Common myeloid progenitor, CD34-positive (primary cell): ENCODE measurements at places on chromosomes 3 and 15.

GRCh38 chr3:170563712-170564423 is 22.0 kb downstream of the SLC7A14 start:
- peaks cover 3% of the 10 kb centered on the region for H3K27me3 ChIP-seq
- no peaks in the 10 kb centered on the region for H3K4me1 ChIP-seq
- DNase-seq = no peak
- no peak overlapping the region for H3K4me3 ChIP-seq

GRCh38 chr3:9047452-9048346 is 84.4 kb upstream of the RAD18 start:
- no peak for DNase-seq
- H3K36me3 ChIP-seq = peaks cover 2% of the 10 kb centered on the region
- no peaks in the 10 kb centered on the region for H3K27me3 ChIP-seq
- no peaks in the 10 kb centered on the region for H3K4me1 ChIP-seq

- DNase-seq = no peak
- no peaks in the 10 kb centered on the region for H3K4me1 ChIP-seq
- no peaks in the 10 kb centered on the region for H3K27me3 ChIP-seq
- no peak overlapping the region for H3K27ac ChIP-seq
Measured at GRCh38 chr3:22691407-22691806, 511.7 kb upstream of the UBE2E2 start.

- H3K36me3 ChIP-seq = no peaks in the 10 kb centered on the region
- peaks cover 19% of the 10 kb centered on the region for H3K27me3 ChIP-seq
- no peak overlapping the region for H3K4me3 ChIP-seq
- no peaks in the 10 kb centered on the region for H3K4me1 ChIP-seq
Measured at GRCh38 chr3:46895204-46895660, 17.7 kb downstream of the PTH1R start.

- no peaks in the 10 kb centered on the region for H3K27me3 ChIP-seq
- no peak overlapping the region for H3K27ac ChIP-seq
- H3K4me3 ChIP-seq = no peak overlapping the region
- H3K4me1 ChIP-seq = peaks cover 12% of the 10 kb centered on the region
- H3K36me3 ChIP-seq = no peaks in the 10 kb centered on the region
Measured at GRCh38 chr3:47515864-47516319, 2.4 kb upstream of the ELP6 start.

- H3K4me1 ChIP-seq = no peaks in the 10 kb centered on the region
- no peaks in the 10 kb centered on the region for H3K27me3 ChIP-seq
- H3K36me3 ChIP-seq = no peaks in the 10 kb centered on the region
- no peak overlapping the region for H3K27ac ChIP-seq
Measured at GRCh38 chr3:116039651-116039985, 405.7 kb downstream of the LSAMP start.

DNA sequence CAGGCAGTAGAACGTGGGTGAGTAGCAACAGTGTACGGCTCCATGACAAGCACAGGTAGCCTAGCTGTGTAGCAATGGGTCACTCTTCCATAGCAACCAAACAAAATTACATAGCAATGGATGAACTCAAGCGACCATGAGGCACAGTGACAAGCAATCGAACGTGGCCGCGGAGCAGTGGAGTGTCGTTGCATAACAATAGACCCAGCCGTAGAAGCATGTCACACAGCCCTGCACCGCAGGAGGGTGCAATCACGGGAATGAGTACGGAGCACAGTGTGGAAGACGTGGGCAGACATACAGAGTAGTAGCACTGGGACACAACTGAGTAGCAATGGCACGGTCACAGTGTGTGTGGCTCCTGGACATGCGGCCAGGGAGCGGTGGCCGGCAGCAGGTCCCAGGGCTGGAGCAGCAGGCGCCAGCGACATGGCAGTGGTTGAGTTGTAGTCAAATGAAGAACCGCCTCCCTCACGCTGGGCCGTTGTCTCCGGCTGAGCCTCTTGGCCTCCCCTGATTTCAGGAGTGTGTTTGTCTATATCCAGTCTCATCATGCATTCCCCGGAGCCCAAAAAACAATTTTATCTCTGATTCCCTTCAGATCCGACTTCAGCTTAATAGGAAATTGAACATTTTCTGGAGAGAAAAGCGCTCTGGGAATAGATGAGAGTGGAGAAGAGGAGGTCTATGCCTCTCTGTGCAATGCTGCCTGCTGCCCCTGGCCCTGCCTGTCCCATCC is 64.1 kb downstream of the CCDC33 start:
- peaks cover 12% of the 10 kb centered on the region for H3K27me3 ChIP-seq
- DNase-seq = no peak
- H3K36me3 ChIP-seq = no peaks in the 10 kb centered on the region
- H3K27ac ChIP-seq = no peak overlapping the region
- no peaks in the 10 kb centered on the region for H3K4me1 ChIP-seq
- H3K4me3 ChIP-seq = no peak overlapping the region

DNA sequence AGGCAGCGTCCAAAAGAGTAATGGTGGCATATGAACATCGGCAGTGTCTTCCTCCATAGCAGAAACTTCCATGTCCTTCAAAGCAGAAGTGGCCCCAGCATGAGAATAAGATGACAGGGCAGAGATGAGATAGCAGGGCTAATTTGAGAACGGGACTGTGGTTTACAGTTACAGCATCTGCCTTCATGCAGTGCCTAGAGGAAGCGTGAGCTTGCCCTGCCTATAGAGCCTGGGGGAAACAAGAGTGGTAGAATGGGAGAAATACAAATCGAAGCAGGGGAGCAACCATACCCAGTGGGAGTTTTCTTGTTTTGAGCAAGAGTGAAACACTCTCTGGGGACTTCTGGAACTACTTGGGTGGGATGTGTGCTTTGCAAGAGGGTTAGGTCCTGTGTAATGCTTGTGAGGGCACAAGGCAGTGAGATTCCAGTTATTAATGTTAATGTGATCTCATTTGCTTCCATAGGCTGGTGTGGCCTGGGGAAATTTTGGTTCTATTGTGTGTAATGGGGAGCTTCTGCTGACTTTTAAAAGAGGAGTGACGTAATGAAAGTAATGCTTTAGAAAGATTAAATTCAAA is 616.9 kb downstream of the ZIC1 start:
- H3K27ac ChIP-seq = no peak overlapping the region
- no peak overlapping the region for H3K4me3 ChIP-seq
- no peaks in the 10 kb centered on the region for H3K4me1 ChIP-seq
- H3K36me3 ChIP-seq = no peaks in the 10 kb centered on the region
- DNase-seq = no peak

DNA sequence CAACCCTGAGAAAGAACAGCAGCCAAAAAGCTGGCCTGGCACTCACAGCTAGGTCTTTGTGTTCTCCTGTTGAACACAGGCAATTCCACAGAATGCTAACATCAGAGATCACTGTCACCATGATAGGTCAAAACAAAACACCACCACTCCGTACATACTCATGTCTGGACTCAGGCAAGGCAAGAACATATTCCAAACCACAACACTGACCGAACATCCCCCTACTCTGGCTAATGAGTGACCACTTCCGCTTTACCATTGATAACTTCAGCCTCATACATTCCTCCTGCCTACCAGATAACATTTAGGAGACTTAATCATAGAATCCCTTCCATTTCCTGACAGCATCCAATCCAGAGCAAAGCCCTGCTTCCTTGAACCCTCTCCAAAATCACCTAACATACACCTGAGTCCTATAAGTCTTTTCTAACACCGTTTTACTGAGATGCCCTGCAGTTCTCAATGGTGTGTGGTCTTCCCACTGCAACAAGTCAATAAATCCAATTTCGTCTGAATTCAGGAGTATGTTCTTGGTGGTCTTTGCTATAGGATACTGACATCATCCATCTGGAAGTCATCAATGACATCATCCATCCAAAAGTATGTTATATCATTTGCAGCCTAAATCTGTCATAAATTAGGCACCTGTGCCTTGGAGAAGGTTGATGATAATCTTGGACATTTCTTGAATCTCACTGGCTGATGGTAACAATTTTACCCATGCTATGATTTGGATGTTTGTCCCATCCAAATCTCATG is 23.7 kb downstream of the RIOX2 start:
- no peaks in the 10 kb centered on the region for H3K27me3 ChIP-seq
- H3K36me3 ChIP-seq = peaks cover 22% of the 10 kb centered on the region
- no peak for DNase-seq
- no peaks in the 10 kb centered on the region for H3K4me1 ChIP-seq
- H3K27ac ChIP-seq = no peak overlapping the region

- H3K4me1 ChIP-seq = no peaks in the 10 kb centered on the region
- no peak overlapping the region for H3K4me3 ChIP-seq
- peaks cover 2% of the 10 kb centered on the region for H3K27me3 ChIP-seq
- H3K27ac ChIP-seq = no peak overlapping the region
Measured at GRCh38 chr3:25911525-25912295, 121.8 kb downstream of the OXSM start.

DNA sequence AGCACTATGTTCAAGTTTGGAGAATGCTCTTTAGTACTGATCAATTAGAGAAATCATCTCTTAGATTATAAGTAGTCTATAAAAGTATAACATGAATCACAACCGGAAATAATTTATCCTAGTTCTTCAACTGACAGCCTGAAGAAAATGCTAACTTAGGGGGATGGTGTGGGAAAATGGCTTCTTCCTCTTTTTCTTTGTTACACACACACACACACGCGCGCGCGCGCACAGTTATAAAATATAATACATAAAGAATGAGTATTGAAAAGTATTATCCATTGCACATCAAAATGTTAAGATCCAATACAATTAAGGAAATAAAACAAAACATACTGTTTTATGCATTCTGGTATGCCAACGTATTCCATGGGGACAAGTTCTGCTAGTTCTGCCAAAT is 11.2 kb upstream of the GTF2A2 start:
- H3K27ac ChIP-seq = no peak overlapping the region
- H3K4me1 ChIP-seq = no peaks in the 10 kb centered on the region
- no peaks in the 10 kb centered on the region for H3K27me3 ChIP-seq
- DNase-seq = no peak
- peaks cover 80% of the 10 kb centered on the region for H3K36me3 ChIP-seq

DNA sequence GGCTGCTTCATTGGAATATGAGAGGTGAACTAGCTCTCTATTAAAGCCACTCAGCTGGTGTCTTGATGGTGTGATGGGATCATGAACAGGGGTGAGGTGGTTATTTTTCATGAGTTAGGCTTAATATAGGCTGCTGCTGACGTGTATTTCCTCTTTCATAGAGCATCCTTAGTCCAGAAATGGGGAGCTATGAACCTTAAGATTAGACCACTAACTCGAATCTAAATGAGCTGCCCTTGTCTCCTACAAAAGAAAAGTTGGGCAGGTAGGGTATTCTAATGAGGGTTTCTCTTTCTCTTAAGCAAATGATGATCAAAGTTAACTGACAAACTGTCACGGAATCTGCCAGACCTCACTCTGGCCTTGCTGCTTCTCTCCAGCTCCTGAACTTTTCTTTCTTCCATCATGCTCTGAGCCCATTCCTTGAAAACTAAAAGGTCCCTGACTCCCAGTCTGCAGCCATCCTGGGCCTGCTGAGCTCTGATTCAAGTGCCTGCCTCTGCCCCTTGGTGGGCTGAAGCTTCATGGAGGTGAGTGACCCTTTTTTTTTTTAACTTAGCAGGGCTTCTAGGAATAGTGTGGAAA is at the start of gene TRIM69:
TSS of gene TRIM69 (plus strand) at position 348 of the 585 bp plus-strand sequence. CDS start at position 525, 177 bp downstream.
- H3K4me3 ChIP-seq = no peak within 1 kb of the TSS
- H3K27ac ChIP-seq = peak within 1 kb of the TSS; percentile 47
- H3K4me1 ChIP-seq = no peaks in the 10 kb centered on the region

GRCh38 chr3:56197991-56198390 is 270.3 kb downstream of the ERC2 start:
- no peak overlapping the region for H3K4me3 ChIP-seq
- no peak for DNase-seq
- H3K36me3 ChIP-seq = no peaks in the 10 kb centered on the region
- no peaks in the 10 kb centered on the region for H3K4me1 ChIP-seq

DNA sequence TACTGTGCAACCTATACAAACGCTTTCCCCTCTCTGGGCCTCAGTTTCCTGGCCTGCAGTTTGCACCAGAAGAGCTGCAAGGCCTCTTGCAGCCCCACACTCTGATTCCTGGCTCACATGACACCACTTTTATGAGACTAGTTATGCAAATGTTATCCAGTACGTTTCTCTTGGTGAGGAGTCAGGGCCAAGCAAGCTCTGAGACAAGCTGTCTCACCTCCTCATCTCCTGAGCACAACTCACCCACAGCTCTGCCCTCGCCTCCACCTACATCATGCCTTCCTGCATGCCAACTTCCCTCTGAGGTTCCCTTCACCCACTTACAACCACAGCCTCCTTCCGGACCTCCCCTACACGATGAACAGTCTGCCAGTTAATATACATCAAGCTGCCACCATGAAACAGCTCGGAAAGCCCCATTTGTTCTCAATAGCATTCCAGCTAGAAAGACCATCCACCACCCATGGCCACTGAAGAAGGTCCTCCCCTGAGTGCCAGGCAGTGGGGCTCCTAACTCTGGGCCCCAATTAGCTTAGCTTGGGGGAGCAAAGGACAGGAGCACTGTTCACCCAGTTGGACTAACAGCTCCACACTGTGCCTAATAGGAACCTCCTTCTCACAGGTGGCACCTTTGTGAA is 25.0 kb downstream of the CRYGS start:
- H3K36me3 ChIP-seq = no peaks in the 10 kb centered on the region
- H3K27me3 ChIP-seq = no peaks in the 10 kb centered on the region
- H3K4me3 ChIP-seq = no peak overlapping the region
- H3K27ac ChIP-seq = peak overlapping the region; percentile 74

DNA sequence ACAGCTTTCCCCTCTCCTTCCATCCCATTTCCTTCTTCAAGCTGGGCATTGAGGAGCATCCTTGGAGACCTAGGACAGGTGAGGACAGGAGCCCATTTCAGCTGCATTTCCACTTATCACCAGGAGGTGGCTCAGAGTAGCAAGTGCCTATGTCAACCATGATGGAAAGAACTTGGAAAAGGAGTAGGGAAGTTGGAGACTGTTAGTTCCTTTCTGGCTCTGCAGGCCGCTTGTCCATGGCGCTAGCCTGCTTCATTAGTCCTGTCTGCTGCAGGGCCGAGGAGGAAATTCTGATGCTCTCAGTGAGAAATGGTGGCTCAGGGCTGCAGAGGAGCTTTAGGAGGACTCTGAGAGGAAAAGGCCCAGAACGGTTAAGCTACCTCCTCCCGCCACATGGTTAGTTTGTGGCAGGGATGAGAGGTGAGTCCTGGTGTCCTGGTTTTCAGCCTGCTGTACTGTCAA is 7.0 kb upstream of the CD276 start:
- DNase-seq = peak; percentile 40
- no peak overlapping the region for H3K4me3 ChIP-seq
- no peak overlapping the region for H3K27ac ChIP-seq
- no peaks in the 10 kb centered on the region for H3K36me3 ChIP-seq

DNA sequence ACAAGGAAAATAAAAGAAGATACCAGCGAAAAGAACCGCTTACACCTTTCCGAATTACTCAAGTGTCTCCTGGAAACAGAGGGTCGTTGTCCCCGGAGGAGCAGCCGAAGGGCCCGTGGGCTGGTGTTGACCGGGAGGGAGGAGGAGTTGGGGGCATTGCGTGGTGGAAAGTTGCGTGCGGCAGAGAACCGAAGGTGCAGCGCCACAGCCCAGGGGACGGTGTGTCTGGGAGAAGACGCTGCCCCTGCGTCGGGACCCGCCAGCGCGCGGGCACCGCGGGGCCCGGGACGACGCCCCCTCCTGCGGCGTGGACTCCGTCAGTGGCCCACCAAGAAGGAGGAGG is 325 bp downstream of the ALCAM start:
- no peak for DNase-seq
- peak overlapping the region; percentile 88 for H3K4me3 ChIP-seq
- peaks cover 49% of the 10 kb centered on the region for H3K4me1 ChIP-seq
- H3K36me3 ChIP-seq = no peaks in the 10 kb centered on the region
- no peaks in the 10 kb centered on the region for H3K27me3 ChIP-seq
